ENCODE measurements at places on chromosomes 2 and 18. TPM values are rescaled to one million over a fixed set of nuclear protein-coding genes. Genes with fewer than 3 reads are reported as not detected.

DNA sequence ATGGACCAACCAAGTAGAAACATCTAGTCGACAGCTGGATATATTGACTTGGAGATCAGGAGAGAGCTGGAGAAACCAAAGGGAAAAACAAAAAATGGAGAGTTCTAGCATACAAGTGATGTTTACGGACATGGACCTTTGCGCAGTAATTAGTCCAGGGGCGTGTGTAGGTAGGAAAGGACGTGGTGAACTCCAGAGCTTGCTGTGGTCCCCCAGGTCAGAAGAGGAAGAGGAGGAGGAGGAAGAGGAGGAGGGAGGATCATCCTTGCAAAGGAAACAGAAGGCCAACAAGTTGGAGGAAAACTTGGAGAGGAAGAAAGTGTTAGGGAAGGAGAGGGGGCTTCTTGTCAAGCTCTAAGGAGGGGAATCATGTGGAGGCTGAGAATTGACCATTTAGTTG is 17.5 kb downstream of the TRAF3IP1 start:
- no peak for DNase-seq

GRCh38 chr2:15112216-15112615 is 448.9 kb downstream of the NBAS start:
- DNase-seq: no peak

- peak; percentile 42 for DNase-seq
Measured at GRCh38 chr2:239959059-239959971, 65.8 kb downstream of the NDUFA10 start.

GRCh38 chr2:109611467-109612095 is 2.2 kb downstream of the SEPTIN10 start:
- no peak for DNase-seq

DNA sequence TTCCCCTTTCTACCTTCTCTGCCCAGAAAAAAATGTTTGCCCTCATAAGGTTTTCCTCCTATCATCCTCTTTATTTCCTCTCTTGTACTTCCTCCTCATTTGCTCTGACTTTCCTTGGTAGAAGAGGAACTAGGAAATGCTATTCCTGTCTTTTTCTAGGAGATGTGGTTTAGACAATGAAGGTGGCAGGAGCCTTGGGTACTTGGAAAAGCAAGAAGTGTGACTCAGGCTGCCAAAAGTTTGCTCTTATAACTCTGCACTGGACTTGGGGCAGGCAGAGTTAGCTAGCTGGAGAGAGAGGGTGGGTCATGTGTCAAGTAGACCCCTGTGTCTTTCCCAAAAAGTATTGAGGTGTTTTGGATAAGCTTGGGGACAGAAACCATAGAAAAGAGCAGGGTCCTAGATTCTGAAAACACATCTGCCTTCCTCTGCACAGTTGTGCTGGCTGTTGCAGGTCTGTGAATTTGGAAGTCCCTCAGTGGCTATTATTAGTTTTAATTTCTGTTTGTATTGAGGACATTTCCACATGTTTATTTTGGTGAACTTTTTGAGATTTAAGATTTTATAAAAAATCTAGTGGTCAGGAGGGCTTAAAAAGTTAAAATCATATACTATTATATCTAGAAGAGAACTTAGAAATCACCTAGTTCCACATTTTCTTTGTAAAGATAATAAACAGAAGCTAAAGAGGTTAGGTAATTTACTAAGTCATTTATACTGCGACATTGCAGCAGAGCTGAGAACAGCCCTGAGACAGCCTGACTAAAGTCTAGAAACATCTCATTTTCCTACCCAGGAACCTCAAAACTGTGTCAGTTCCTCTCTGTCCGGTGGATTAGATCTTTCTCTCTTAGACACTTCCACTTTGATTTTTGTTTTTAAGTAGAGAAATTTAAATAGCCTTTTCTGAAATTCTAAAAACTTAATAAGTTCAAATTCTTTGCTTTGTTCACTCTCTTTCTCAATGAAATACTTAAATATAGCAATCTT is 16.0 kb downstream of the INSIG2 start:
- no peak for DNase-seq

- no peak for DNase-seq
Measured at GRCh38 chr2:198337368-198337767, 533.0 kb downstream of the PLCL1 start.

- DNase-seq: peak; percentile 7
Measured at GRCh38 chr2:10513201-10513600, 65.1 kb upstream of the ODC1 start.

DNA sequence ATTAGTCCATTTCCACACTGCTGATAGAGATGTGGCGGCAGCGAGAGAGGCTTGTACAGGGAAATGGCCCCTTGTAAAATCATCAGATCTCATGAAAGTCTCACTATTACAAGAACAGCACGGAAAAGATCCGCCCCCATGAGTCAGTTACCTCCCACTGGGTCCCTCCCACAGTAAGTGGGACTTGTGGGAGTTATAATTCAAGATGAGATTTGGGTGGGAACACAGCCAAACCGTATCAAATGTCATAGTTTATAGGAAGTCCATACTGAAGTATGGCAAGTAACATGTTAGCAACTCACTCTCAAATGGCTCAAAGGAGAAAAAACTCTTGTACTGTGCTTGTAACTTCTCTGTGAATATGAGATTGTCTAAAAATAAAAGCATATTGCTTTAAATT is 56.1 kb downstream of the FARP2 start:
- DNase-seq: peak; percentile 44

DNA sequence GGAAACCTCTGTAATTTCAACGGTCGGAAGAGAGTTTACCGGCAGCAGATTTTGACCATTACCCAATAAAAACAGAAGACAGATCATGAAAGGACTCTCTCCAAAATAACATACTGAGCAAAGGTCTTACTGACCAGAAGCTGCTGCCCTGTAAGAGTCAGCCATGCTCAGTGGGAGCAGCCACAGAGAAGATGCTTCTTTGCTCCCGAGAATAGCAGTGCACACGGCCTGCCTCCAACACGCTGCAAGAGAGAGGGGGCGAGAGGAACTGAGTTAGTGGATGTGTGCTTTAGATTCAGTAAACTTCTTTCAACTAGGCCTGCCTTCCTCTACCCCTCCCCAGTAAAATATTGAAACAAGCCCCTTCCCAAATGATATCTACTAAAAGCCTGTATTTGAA is 103.7 kb downstream of the NCK2 start:
- no peak for DNase-seq

- no peak for DNase-seq
Measured at GRCh38 chr2:10016001-10016801, 27.1 kb upstream of the KLF11 start.

DNA sequence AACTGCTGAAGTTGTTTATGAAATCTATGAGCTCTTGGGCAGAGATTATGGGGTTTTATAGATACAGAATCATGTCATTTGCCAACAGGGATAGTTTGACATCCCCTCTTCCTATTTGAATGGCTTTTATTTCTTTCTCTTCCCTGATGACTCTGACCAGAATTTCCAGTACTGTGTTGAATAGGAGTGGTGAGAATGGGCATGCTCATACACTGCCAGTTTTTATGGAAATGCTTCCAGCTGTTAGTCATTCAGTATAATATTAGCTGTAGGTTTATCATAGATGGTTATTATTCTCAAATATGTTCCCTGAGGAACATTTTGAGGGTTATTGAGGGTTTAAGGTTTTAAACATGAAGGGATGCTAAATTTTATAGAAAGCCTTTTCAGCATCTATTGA is 121.2 kb downstream of the NR4A2 start:
- DNase-seq: no peak

- DNase-seq: no peak
Measured at GRCh38 chr2:26989156-26989555, 18.7 kb downstream of the MAPRE3 start.

GRCh38 chr18:30971338-30971956 is 71.1 kb downstream of the DSC3 start:
- DNase-seq: no peak

GRCh38 chr2:75007819-75008218 is 49.4 kb downstream of the POLE4 start:
- no peak for DNase-seq

- DNase-seq: no peak
Measured at GRCh38 chr2:218508299-218508698, 59.9 kb downstream of the USP37 start.

DNA sequence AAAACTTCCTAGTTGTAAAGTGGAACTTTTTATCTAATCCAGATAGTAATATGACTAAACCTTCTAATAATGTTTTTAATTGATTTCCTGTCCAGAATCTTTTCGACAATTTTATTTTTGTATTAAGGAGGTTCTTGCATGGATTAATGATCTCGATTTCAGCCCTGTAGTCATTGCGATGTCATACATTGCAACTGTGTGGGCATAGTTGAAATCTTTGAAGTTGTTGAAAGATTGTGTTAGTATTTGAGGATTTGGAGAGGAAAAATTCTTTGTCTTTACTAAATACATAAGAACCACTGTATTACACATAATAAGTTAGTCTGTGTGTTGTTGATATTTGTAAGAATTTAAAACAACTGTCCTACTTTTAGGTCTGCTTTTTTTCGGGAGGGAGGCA is 31.1 kb downstream of the ACSL3 start:
- no peak for DNase-seq

DNA sequence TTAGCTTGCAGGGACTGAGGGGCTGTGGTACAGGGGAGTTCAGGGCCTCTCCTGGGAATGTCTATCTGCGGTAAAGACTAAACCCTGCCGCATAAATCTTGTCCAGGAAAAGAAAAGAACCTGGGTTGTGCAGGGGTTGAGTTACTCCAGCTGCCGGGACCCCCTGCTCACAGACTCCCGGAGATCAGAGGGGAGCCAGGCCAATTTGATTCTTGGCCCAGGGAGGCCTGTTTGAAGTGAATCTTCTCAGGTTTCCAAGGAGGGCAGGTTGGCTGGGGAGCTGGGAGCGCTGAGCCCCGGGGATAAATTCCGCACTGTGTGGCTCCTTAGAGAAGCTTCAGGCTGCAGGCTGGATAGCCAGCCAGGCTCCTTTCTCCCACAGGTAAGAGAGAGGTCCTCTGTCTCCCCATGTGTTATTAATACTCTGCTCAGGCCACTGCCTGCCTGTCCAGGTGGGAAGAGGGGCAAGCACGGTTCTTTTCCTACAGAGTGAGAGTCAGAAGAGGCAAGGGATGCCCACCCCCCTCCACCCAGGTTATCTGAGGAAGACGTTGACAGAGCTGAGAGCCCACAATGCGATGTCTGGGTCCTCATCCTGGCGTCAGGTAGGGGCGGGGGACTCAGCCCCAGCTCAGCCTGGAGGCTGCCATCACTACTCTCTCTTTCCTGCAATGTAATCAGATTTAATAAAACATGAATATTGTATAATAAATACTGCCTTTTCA is 82.7 kb downstream of the LONRF2 start:
- DNase-seq: no peak

- DNase-seq: peak; percentile 8
Measured at GRCh38 chr2:3023531-3023930, 354.1 kb downstream of the EIPR1 start.

DNA sequence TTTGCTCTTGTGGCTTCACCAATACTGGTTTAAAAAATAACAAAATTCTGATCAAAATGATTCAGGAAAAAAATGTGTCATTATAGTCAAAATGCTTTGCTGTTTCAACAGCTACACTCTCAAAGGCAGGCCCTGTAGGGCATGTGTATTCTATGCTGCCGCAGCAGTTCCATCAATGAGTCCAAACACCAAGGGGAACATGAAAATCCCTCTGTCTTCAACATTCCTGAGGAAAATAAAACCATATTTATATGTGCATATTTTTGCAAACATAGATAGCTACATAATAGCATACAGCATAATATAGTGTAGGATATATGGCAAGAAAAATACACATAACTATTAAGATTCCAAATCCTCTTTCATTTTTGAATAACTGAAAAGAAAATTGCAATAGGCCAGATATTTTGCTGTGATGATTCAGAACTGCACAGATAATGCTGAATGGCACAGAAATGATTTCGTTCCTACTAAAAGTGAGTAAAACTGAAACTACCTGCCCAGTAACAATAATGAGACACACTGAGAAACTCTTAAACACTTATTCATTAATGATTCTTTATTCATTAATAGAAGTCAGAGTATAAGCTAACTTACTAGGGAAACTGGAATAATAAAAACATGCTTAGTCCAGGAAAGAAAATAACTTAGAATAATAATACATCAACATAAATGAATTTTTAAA is 343.8 kb downstream of the SUCLG1 start:
- DNase-seq: no peak

GRCh38 chr2:3513026-3513810 is 6.1 kb downstream of the ADI1 start:
- DNase-seq: no peak

DNA sequence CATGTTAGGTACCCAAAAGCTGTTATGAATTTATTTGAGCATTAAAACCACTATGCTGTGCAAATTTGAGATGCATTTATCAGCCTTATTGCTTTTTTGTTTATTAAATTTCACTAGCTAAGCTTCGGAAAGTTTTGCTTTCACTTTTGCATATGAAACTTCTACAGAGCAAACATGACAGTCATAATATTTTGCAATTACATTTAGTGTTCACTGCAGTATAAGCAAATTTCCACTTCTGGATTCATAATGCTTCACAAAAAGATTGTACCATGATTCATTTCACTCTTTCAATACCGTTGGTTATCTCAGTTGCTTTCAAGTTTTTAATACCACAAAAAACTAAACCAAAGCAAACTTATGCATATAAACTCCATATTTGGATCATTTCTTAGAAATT is 228.7 kb upstream of the SLC8A1 start:
- no peak for DNase-seq

DNA sequence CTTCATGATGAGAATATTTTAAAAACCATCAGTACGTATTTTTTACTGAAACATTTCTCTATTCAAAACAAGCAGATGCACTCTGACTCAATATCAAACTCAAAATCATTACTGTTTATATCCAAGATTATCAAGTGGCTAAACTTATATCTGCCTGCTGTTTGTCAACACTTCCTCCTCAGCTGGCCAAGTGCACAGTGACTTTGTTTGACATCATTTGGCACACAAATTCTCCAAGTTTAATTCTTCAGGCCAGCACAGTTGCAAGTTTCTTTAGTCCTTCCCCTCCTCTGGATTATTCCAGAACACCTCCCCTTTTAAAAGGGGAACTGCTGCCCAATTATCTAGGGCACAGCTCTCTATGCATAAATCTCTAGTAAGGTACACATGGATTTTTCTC is 346.6 kb downstream of the FSIP2 start:
- no peak for DNase-seq

DNA sequence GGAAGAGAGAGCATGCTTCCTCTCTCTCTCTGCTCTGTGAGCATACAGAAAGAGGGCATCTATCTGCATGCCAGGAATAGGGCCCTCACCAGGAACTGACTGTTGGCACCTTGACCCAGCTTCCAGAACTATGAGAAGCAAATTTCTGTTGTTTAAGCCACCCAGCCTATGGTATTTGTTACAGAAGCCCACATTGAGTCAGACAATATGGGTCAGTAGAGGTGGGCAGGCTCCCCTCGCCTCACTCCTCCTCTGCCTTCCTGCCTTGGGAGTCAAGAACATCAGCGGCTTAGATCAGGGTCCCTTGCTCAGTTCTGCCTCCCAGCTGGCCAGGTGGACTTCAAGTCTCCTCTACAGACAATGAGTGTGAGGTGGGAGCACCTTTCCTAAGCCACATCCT is 92.3 kb downstream of the COPS8 start:
- no peak for DNase-seq

The FAM124B gene
- total RNA-seq: 2.0 TPM

The ACMSD gene
- 44.0 TPM for total RNA-seq

The FOXI3 gene
- total RNA-seq: not detected

The DQX1 gene
- total RNA-seq: not detected

The TEX44 gene
- total RNA-seq: not detected

Measured in kidney (tissue), 22 donors.